ENCODE measurements at places on chromosomes 6 and 20.

DNA sequence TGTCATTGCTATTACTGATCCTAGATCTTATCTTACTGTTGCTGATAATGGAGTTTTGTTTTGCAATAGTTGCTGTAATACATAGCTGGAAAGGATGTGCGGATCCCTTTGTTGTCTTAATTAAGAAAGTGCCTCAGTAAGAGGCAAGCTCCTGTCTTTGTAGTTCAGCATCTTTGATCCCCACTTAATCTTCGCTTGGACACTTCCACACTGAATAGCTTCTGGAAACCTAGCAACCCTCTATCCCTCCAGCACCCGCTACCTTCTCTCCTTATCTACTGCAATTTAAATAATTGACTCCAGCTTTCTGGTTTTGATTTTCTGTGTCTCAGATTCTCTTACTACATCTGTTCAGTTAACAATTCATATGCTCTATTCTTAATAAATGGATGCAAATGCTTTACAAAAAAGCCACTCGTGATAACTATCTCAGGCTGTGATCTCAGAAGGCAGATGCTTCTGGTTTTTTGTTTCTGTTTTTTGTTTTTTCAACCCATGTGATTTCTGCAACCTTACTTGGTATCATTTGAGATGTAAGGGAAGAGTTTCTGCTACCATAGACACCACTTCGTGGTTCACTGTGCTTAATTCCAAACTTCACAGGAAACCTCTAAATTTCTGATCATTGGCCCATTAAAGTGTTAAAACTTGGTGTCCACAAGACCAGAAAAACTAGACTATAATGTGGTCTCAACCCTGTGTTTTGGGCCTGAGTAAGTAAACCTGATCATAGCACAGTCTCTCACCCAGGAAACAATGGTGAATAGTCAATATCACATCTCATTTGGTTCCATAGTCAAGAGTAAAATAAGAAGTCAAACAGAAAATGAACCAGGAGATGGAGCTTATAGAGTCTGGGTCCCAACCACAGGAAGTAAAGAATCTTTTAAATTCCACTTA is 352.1 kb upstream of the SOX4 start:
- DNase-seq = no peak

GRCh38 chr20:34558320-34559218 is at the start of gene MAP1LC3A:
Gene MAP1LC3A (plus strand): TSS chr20:34558718. CDS start chr20:34558869, 151 bp downstream.
- no peak for DNase-seq

DNA sequence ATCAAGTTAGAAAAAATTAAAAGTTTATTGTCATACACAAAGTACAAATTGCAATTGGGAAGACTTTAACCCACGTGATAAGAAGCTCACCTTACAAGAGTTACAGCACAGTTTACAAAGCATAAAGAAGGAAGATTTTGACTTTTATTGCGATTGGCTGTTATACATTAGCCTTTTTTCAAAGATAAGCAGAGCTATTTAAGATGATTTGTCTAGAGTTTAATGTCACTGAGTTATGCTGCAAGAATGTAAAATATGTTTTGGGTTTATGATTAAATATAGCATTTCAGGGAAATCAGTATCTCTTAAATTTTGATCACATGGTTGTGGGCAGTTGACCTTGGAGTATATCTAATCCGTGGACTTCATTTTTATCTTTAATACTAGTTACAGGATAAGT is 664.2 kb upstream of the PTCHD4 start:
- no peak for DNase-seq

GRCh38 chr6:54053881-54054391 is 57.3 kb upstream of the MLIP start:
- no peak for DNase-seq

GRCh38 chr6:132084811-132085509 is 133.8 kb upstream of the CCN2 start:
- DNase-seq = no peak

DNA sequence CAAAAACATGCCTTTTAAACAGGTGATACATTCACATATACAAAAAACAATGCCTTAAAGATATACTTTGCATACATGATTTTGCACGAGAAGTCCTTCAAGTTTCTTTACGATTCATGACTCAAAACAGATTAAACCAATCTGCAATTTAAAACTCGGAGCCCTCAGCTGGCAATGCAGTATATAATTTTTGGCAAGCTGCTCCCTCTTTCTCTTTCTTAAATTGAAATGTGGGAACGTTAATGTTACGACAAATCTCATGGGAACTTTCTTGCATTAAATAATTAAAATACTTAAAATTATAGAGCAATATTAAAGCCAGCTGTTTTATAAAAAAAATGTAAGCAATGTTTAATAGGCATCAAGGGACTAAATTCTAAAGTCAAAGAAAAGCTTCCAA is 334.6 kb downstream of the ESR1 start:
- DNase-seq = no peak

DNA sequence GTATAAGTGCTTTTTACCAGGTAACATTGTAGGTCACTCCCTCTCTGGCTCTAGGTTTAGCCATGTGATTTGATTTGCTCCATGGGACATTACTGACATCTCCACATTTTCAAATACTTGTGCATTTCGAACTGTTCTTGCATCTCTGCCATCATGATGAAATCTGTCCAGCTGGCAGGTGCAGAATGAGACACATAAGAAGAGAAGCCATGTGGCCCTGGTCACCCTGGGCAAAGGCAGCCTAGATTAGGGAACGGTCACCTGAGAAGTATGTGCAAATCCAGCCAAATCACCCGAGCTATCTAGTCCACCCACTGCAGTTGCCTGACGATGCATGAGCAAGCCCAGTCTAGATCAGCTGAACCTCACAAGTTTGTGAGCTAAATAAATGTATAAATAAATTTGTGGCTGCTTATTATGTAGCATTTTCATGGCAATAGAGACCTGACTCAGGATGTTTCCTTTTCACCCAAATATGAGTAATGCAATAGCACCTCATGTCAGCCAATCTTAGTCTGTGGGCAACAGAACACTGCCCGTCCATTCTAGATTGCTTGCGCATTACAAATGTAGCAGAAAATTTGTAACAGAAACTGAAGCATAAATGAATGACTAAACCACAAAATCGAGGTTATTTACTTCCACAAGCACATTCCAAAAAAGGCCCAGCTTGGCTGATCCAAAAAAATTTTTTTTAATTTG is 115.2 kb downstream of the PAK5 start:
- DNase-seq = no peak

GRCh38 chr6:26597821-26598220 is 1.1 kb downstream of the ABT1 start:
- no peak for DNase-seq

GRCh38 chr20:137668-138490 is 4.5 kb upstream of the DEFB126 start:
- peak; percentile 36 for DNase-seq

GRCh38 chr20:23407781-23408464 is 13.4 kb downstream of the NAPB start:
- DNase-seq = no peak

DNA sequence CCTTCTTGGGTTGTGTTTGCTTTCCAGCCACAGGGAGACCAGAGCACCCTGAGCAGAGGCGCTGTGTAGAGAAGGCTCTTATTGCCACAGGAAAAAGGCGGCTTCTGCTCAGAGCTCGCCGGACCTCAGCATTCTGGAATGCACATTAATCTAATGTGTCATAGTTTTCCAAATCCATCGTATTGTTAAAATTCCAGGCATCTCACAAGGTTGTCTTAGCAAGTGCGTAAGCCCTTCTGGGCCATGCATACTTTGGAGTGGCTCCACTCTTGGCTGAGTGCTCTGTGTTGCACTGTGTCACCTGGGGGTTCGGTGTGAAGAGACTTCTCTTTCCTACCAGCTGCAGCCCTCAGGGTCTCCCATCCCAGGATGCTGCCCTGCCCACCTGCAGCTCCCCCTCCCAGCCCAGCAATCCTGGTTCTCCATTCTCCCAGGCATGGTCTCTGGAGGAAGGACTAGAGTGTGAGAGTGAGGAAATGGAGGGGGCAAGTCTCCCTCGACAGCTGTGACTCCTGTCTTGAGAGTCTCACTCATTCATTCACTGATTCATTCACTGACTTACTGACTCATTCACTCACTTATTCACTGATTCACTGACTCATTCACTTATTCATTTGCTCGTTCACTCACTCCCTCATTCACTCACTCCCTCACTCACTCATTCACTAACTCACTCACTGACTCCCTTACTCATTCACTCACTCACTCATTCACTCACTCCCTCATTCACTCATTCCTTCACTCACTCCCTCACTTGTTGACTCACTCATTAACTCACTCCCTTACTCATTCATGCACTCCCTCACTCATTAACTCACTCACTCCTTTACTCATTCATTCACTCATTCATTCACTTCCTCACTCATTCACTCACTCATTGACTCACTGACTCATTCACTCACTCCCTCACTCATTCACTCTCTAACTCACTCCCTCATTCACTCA is 83.7 kb upstream of the MPC1 start:
- DNase-seq = no peak

DNA sequence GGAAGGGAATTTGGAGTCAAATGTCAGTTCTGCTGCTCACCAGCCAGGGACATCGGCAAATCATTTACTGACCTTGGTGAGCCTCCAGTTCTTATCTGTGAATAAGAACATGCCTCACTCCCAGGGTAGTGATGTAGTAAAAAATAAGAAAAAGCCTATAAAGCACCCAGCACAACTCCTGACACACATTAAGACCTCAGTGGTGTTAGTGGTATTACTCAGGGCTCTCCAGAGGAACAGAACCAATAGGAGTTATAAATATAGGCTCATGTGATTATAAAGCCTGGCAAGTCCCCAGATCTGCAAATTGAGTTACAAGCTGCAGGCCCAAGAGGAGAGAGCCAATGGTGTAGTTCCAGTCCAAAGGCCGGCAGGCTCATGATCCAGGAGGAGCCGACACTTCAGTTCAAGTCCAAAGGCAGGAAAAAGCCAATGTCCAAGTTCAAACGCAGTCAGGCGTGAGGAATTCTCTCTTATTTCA is 71.3 kb upstream of the EYA2 start:
- no peak for DNase-seq

GRCh38 chr6:29626948-29627754 is 5.8 kb downstream of the GABBR1 start:
- no peak for DNase-seq

- no peak for DNase-seq
Measured at GRCh38 chr6:3747100-3747737, 4.3 kb downstream of the PXDC1 start.

GRCh38 chr6:68635706-68636513 is 828 bp downstream of the ADGRB3 start:
- DNase-seq = no peak

- DNase-seq = no peak
Measured at GRCh38 chr6:37502703-37503291, 3.1 kb upstream of the CCDC167 start.

DNA sequence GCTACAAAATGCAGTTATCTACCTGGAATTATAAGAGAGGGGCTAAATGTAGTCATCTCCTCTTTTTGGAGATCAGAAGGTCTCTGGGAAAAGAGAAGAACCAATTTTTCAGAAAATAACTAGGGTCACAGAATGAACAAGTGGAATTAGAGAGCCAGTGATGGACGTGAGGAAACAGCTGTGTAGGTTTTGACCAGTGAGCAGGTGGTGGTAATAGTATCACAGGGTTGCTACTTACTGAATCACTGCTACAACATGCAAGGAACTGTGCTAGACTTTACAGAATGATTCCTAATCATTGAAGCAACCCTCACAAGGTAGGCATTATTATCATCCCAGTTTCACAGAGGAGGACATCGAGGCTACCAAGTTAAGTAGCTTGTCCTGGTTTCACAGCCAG is 1.7 kb downstream of the ATP6V1G2 start:
- DNase-seq = no peak

DNA sequence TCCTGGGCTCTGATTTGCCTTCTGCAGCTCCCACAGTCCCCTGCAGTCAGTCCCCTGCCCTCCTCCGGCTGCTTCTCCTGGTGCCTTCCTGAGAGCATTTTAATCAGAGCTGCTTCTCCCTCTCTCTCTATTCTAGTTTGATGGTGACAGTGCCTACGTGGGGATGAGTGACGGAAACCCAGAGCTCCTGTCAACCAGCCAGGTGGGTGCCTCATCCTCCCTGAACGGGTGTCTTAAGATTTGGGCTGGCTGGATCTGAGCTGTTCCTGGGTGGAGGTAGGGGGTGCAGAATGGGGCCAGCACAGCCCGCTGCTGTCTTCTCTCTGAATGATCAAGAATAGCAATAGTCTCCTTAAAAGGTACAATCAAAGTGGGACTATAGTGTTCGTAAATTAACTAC is 58.6 kb downstream of the TOX2 start:
- DNase-seq = no peak

DNA sequence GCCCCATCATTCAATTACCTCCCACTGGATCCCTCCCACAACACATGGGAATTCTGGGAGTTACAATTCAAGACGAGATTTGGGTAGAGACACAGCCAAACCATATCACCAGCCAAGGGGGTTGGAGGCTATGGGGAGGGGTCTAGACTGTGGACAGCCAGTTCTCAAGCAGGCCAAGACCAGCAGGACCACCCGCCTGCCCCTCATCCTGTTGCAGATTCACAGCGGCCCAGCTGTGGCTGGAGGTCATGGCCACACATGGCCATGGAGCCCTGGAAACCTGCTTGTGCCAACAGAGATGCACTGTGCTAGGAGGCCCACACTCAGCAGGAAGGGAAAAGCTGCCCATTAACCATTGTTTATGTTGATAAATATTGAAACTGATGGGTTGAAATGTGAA is 240.5 kb downstream of the TTLL2 start:
- DNase-seq = no peak

DNA sequence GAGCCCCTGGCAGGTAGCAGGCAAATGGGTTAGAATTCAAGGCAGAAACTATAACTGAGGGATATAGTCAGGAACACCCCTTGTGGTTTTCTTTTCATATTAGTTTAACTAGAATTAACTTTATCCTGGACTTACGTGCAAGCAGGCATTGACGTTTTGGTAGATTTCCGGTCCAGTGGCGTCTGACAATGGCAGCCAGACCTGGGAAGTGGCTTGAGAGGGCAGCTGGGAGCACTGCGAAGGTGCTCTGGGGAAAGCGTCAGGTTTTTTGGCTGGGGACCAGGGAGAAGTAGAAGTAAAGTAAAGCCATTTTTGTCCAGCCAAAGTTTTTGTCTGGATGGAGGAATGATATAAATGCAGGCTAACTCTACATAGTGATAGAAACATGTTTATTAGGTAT is 8.4 kb upstream of the ACSS1 start:
- no peak for DNase-seq

DNA sequence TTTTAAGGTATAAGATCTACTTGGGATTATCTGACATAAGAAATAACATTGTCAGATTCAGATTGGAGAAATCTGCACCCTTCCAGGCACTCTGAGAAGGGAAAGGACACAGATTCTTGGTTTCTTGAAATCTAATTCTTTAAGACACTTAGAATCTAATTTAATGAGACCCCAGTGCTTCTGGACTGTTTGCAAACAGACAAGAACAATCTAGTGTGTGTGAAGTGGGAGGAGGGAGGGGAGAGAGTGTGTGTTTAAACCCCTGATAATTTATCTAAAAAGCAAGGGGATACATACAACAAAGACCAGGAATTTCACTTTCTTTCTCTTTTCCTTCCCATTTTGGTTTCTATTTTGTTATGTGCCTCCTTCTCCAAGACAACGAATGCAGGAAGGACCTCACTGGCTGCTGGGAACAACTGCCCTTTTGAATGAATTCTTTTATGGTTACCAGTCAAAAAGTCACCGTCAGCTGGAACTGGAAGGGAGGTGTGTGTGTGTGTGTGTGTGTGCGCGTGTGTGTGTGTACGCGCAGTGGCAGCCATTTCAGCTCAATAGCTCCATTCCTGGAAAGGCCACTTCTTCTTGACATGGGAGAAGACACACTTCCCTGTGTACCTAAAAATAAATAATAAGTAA is 129.4 kb downstream of the BCAS1 start:
- no peak for DNase-seq
